ENCODE measurements at places on chromosomes 2 and 18.

DNA sequence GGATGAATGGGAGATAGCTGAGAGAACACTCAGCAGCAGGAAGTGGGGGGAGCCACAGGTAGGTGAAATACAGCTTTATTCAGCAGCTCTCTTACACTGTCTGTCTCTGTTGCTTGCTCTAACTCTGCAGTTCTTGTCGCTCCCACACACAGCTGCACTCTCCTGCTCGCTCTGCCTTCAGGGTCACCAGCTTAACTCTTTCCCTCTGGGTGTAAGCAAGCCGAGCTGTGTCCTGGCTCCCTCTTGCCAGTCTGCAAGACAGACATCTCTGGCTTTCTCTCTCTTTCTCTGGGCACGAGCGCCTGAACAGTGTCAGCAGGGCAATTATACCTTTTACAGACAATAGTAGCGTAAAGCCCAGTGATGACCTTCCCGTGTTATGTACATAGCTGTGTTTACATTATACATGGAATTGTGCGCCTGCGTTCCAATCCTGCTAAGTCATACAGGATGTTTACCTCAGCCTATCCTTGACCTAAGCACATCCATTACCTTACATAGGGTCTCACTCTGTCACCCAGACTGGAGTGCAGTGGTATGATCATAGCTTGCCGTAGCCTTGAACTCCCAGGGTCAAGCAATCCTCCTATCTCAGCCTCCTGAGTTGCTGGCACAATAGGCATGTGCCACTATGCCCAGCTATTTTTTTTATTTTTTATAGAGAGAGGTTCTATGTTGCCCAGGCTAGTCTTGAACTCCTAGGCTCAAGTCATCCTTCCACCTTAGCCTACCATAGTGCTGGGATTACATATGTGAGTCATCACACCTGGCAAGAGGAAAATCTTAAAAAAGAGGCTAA, 57.8 kb upstream of the CHN1 start:
- DNase-seq = no peak

- no peak for DNase-seq
Observed at GRCh38 chr2:12251121-12251520, 465.6 kb upstream of the TRIB2 start.

DNA sequence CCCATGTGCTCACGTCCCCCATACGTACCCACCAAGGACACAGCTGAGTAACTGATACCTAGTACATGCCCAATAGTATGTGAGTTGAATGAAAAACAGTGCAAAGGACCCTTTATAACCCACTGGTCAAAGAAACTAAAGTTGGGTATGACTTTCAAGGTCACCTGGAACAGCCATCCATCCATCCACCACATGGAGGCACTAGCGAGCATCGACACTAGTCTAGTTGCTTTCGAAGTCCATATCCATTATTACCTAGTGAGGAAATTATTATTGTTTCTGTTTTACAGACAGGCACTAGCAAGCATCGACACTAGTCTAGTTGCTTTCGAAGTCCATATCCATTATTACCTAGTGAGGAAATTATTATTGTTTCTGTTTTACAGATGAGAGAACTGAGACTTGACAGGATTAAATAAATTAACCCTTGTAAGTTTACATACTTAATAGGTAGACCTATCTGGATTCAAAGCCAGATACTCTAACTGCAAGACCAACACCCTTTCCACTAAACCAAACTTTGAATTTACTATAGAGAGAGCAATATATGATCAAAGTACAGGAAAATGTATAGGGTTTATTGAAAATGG, 233.7 kb downstream of the METTL4 start:
- DNase-seq = no peak

DNA sequence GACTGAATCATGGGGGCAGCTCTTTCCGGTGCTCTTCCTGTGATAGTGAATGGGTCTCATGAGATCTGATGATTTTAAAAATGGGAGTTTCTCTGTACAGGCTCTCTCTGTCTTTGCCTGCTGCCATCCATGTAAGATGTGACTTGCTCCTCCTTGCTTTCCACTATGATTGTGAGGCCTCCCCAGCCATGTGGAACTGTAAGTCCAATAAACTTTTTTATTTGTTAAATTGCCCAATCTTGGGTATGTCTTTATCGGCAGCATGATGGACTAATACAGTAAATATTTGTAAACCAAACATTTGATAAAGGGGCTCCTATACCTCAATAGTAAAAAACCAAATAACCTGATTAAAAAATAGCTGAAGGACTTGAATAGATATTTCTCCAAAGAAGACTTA, 77.3 kb downstream of the INSIG2 start:
- no peak for DNase-seq

DNA sequence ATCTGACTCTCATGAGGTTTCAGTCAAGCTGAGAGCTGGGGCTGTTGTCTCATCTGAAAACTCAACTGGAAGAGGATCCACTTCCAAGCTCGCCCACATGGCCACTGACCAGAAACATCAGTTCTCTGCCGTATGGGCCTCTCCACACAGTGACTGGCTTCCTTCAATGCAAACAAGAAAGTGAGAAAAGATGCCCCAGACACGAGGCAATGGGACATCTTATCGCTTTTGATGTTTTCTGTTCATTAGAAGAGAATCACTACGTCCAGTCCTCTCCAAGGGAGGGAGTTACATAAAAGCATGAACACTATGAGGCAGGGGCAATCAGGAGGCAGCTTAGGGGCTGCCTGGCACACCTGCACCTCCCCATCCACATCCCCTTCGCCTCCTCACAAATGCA, 307.1 kb upstream of the EPAS1 start:
- DNase-seq = no peak

DNA sequence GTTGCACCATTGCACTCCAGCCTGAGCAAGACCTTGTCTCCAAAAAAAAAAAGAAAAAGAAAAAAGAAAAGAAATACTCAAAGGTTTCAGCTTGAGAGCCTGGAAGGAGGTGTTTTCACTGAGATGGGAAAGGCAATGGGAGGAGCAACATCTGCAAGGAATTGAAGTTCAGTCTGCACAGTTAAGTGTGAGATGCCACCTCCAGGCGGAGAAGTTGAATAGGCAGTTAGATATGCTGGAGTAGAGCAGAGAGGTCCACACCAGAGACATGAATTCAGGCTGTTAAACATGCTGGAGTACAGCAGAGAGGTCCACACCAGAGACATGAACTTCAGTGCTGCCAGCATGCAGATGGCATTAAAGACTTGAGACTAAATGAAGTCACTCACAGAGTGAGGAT, 41.4 kb upstream of the DTNB start:
- DNase-seq = no peak

- DNase-seq = no peak
Observed at GRCh38 chr2:216074380-216074779, 7.2 kb downstream of the PECR start.

GRCh38 chr2:12556762-12557161, 160.0 kb upstream of the TRIB2 start:
- no peak for DNase-seq

GRCh38 chr2:15830937-15831549, 109.3 kb upstream of the MYCN start:
- no peak for DNase-seq

- no peak for DNase-seq
Observed at GRCh38 chr2:19552270-19552669, 193.8 kb upstream of the OSR1 start.

DNA sequence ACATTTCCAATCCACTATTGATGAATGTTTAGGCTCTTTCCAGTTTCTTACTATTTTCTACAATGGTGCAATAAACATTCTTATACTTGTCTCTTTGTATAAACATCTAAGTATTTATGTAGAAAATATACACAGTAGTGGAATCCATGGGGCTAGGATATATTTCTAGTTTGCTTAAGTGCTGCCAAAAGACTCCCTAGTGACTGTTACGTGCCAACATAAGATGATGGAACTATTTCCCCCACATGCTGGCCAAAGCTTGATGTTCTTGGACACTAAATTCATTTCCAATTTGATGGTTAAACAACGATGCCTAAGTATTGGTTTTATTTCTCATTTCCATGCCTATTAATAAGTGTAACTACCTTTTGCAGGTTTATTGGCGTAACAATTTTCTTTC, 378.4 kb upstream of the HNRNPA3 start:
- no peak for DNase-seq

DNA sequence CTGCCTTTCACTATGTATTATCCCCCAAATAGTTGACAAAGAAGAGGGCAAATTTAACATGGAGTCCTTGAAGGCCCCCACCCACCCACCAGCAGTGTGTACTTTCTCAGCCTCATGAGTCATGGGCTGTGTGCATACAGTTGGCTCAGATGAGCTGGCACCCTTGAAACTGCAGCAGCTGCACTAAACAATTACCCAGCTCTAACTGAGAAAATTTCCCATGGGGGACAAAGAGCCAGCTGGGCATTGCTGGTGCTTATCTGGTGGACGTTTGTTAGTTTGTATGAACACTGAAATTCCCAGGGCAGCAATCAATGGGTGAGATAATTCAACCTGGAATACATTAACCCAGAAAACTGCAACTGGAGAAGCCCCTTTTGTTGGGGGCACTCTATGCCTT, 131.7 kb downstream of the GCA start:
- no peak for DNase-seq

DNA sequence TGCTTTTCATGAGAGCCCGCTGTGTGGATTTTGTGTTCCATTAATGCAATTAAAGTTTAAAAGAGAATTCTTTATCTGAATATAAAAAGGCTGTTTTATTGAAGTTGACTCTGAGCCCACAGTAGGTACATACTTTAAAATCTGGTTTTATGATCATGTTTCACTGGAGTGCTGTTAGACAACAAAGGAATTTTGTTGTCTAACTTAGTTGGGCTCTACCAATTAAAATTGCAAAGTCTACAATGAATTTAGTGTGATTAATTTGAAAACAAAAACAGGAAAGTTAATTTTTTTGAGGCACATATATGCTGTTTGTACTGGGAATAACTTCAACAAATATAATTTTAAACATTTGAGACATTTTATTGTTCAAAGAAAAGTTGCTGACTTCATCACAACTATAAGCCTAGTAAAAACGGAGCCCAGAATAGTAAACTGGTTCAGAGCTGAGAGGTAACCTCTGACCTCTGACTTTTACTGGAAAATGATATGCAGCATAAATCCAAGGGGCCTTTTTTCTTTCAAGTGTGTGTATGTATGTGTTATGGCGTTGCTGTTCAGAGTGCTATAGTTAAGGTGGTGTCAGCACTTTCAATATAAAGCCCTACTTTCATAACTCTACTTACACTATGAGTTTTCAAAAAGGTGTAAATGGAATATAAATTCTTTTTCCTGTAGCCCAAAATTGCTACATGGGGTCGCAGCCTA, 30.2 kb downstream of the MEIS1 start:
- no peak for DNase-seq

GRCh38 chr2:7633566-7634153, 716.4 kb downstream of the RNF144A start:
- no peak for DNase-seq

DNA sequence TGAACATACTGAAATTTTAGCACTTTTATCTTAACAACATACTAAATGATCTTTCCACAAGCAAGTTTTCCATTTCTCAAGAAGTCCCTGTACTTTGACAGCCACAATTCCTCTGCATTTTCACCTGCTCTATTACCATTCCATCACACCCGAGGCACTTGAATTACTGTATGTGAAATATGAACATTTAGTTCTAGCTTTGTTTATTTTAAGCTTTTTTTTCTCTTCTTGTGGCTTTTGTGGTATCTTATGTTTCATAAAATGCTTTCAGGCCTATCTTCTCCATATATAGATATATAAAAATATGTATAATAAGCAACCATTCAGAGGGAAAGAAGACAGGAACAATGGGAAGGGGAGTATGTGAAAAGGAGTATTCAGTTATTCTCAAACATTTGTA, 693.9 kb downstream of the SATB2 start:
- DNase-seq = no peak

DNA sequence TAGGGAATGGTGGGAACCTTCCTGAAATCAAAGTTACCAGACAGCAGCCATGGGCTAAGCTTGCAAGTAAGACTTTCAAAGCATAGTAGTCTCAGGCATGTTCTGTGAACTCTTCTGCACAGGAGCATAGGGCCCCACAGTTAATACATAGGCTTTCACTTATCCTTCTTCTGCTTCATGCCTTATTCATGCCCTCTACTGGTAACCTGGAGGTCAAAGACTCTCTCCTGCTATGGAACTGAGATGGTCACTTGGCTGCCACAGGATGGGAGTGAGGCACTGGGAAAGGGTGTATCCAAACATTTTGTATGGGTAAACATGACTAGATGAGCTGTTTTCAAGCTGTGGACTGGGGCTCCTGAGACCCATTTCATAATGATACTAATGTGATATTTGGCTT, 49.1 kb upstream of the ZNF638 start:
- no peak for DNase-seq

DNA sequence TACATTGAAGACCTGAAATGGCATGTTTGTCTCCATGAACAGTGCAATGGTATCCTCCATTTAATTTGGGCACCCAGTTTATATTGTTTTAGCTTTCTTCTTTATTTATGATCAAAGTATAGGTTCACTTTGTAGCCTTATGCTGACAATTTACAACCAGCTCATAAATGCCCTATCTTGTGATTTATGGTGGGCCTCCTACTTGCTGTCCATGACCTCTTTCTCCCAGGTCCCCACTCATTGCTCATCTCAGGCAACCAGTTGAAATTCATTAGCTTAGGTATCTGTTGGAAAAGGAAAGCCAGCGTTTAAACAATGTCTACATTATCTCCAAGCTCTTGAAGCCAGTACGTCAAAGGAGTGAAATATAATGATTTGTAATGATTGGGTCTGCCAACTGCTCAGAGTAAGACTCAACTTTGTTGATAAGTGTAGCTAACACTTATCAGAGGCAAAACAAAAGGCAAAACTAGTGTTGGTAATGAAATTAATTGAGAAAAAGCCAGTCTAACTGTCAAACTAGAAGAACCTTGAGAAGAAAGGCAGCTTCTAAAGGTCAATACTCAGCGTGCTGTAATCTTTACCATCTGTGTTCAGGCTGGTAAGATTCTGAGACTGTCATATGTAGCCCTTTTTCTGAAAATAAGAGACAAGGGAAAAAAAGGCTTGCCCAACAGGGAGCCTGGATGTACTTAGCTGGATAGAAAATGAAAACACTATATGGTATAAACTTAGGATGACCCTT, 695.9 kb downstream of the EPHA4 start:
- no peak for DNase-seq

GRCh38 chr2:100571668-100572067, 8.9 kb downstream of the PDCL3 start:
- DNase-seq = no peak

- DNase-seq = peak; percentile 20
Observed at GRCh38 chr2:9770308-9771100, 72.8 kb upstream of the TAF1B start.

GRCh38 chr2:226408141-226408540, 391.5 kb downstream of the IRS1 start:
- no peak for DNase-seq

- DNase-seq = no peak
Observed at GRCh38 chr2:221514305-221515040, 57.6 kb downstream of the EPHA4 start.

GRCh38 chr18:37294951-37295350, 270.6 kb downstream of the CELF4 start:
- no peak for DNase-seq

GRCh38 chr2:157792335-157793052, 83.6 kb downstream of the ACVR1 start:
- no peak for DNase-seq

GRCh38 chr18:811182-811891, 705 bp downstream of the YES1 start:
- DNase-seq = no peak
